ENCODE measurements at places on chromosomes 7 and 10.

DNA sequence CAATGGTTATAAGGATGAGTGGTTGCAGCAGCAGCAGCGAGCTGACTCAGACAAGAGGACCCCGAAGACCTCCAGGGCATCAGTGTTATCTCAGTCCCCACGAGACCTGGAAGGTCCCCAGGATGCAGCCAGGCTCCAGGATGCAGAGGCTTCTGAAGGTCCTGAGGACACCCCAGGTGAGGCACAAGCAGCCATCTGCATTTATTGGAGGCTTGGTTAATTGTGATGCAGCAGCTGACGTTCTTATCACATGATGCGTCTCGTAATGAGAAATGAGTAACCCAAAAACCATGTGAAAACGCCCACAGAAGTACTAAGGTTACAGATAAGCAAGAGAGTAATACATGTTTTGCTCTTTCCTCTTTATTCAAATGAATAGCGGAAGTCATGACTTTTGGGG lies 17.4 kb downstream of the C7orf57 start:
- no peak for DNase-seq

DNA sequence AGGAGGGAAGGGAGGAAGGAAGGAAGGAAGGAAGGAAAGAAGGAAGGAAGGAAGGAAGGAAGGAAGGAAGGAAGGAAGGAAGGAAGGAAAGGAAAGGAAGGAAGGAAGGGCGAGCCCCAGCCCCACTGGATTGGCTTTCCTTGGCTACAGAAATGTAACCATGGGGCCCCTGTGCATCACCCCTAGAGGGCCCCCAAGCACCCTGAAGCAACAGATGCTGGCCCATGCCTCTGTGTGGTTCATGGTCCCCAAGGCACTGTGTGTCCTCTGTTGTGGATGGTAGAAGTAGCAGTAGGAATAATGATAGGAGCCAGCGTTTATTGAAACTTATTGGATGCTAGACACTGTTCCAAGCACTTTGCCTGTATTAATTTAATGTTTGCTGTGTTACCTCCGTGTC lies 116.6 kb upstream of the MACROH2A2 start:
- DNase-seq, result no peak

GRCh38 chr10:58394471-58394870 lies 9.3 kb downstream of the TFAM start:
- DNase-seq, result no peak

- no peak for DNase-seq
These were observed 4.4 kb upstream of the MNX1 start for GRCh38 chr7:157014635-157015555.

- no peak for DNase-seq
These were observed 21.3 kb upstream of the CLDN4 start for GRCh38 chr7:73809467-73809951.

Measured in activated CD8-positive, alpha-beta memory T cell treated with anti-CD3 and anti-CD28 coated beads for 4 hours (primary cell).